Stimulated activated CD4-positive, alpha-beta T cell treated with anti-CD3 and anti-CD28 coated beads, Interleukin-1b, Interleukin-23, amount 100 ng/mL, for 48 hours (primary cell): ENCODE measurements at places on chromosomes 3 and 15.

- DNase-seq: no peak
Measured at GRCh38 chr15:86942285-86942684, 862.6 kb downstream of the AGBL1 start.

DNA sequence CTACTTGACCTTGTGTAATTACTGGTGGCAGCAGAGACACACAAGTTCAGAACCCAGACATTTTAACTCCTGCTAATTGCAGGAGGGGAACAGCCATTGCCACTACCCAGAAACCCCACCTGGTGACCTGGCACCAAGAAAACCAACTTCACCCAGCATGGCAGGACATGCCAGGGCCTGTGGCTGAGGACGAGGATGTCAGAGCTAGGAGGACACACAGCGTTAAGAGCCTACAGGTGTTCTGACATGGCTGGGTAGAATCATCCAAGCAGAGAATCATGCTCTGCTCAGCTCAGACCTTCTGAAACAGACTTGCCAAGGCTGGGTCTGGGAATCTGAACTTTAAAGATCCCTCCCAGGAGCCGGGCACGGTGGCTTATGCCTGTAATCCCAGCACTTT is 11.7 kb upstream of the SPATA12 start:
- DNase-seq: no peak

DNA sequence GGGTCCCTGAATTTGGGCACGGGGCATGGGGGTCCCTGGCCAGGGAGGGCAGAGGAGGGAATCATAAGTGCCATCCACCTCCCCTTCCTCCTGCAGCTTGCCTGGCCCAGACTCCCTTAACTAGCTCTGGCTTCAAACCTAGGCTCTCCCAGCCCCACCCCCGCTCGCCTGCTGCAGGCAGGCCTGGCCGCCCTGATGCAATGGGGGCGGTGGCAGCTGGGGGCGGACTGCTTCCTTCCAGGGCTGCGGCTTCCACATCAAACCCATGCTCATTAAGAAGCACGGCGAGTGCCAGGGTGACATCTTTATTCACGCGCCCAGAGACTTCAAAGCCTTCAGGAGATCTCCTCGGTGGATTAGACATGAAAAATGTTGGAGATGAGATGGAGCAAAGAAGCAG is 123.1 kb downstream of the TPRA1 start:
- no peak for DNase-seq

GRCh38 chr3:160400030-160400701 is 716 bp downstream of the SMC4 start:
- peak; percentile 35 for DNase-seq

DNA sequence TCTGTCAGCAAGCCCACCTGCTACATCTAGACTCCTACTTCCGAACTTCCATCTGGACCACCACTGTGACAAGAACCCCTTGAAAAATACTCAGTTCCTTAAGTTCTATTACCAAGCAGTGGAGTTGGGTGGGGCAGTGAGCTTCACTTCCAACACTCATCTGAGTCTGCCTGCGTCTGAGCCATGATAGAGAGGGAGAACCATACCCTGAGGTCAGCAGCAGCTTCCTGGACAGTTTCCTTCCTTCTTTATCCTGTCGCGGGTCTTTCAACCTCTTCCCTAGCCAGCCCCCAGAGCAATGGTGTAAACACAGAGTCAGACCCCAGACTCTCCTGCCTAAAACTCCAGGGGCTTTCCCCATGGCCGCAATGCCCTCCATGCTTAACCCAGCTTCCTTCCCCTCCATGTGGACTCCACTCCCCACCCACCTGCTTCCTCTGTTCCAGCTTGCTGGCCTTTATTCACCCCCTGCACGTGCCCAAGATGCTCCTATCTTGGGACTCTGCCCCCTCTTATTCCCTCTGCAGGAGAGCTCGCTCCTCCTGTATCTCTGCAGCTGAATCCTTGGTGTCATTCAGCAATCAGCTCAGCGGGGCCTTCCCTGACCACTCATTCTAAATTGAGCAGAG is 211.2 kb downstream of the SHQ1 start:
- no peak for DNase-seq

- DNase-seq: no peak
Measured at GRCh38 chr3:41234823-41235721, 35.8 kb downstream of the CTNNB1 start.

GRCh38 chr3:170437176-170437575 is 18.5 kb downstream of the CLDN11 start:
- DNase-seq: no peak

DNA sequence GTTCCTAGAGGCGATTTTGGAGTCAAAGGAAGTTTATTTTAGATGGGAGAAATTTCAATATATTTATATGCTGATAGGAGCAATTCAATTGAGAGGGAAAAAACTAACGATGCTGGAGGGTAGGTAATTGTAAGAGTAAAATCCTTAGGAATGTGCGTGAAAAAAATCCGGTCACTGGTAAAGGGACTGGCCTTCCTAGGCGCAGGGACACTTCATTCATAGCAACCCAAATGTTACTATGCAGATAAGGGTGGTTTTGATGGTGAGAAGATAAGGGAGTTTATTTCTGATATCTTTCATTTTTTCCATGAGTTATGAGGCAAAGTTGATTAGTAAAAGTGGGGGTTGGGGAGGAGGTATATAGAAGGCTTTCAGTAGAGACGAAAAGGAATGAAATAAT is 1.1 kb upstream of the PIAS1 start:
- DNase-seq: no peak

- no peak for DNase-seq
Measured at GRCh38 chr15:32649342-32649741, 7.8 kb downstream of the SCG5 start.

GRCh38 chr15:59216911-59217310 is 10.3 kb downstream of the LDHAL6B start:
- DNase-seq: no peak

DNA sequence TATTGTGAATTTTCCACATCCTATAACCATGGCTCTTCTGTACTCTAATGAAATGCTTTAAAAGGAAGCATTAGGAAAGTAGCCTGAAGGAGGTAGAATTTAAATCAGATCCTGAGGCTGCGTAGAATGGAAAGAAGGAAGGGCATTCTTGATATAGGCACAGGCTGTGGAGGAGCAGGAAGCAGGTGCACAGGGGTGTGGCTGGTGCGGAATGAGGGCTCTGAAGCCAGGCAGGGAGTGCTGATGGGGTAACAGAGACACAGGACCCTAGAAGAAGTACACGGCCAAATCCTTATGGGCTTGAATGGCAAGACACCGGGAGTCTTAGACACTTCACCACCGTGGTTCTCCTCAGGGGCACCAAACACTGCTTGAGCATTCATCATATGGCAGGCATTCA is 97.0 kb downstream of the MYLK start:
- no peak for DNase-seq

DNA sequence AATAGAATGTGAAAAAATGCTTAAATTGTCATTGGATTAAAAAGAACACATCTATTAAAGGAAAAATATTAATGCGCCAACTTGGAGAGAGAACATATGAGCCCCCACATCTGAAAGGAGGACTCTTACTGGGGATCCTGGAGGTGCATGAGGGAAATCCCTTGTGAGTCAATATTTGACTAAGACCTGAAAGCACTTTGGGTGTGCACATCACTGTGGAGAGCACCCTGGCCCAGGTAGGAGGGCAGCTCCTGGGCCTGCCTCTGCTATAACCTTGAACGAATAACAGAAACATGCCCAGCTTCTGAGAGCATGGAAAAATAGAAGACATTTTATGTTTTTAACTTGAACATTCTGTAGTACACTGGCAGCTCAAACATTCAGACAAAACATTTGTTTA is 199.8 kb downstream of the GAP43 start:
- DNase-seq: no peak

- DNase-seq: no peak
Measured at GRCh38 chr3:33360136-33360825, 79.9 kb downstream of the UBP1 start.

DNA sequence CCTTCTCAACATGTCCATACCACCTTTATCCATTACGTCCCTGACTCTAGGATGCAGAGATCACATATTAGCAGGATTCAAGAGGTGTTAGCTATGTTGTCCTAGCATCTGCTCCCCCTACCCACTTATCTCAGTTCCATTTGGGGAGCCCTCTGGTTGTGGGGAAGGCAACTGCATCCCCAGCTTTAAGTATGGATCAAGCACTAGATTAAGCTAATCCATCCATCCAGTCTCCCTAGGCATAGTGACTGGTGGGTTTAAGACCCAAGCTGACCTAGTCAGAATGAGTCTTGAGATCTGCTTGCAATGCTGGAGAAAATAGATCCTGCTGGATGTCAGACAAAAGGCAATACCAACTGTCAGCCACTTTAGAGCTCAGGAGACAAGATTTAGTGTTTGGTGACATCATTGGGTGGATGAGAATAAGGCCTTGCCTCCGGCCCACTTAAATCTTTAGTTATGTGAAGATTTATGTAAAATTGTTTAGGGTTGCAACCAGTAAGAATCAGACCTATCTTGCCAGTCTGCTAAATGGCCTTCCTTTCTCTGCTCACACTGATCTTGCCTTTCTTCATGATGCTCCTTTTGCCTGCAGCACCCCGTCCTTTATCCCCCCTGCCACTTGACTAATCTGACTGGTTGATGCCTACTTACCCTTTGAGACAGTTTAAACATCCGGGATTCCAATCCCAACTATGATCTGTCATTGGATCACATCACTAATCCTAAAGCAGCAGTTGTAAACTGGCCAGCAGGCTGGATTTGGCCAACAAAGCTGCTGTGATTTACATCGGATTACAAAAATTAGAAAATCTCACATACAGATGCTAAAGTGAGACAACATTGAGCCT is 2.1 kb upstream of the ISY1 start:
- DNase-seq: no peak

DNA sequence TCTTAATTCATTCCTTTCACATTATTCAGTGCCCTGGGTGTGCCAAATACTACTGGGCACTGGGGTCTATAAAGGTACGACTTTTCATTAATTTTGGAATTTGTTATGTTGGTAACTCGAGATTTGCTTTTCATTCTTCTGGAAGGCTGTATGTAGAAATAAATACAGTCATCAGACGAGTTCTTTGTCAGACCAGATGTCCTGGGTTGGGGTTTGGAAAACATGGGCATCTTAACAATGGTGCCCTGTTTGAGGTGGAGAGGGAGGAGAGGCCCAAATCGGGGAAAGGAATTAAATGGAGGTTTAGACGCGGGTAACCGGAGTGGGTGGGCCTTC is 662 bp upstream of the GLCE start:
- DNase-seq: no peak

DNA sequence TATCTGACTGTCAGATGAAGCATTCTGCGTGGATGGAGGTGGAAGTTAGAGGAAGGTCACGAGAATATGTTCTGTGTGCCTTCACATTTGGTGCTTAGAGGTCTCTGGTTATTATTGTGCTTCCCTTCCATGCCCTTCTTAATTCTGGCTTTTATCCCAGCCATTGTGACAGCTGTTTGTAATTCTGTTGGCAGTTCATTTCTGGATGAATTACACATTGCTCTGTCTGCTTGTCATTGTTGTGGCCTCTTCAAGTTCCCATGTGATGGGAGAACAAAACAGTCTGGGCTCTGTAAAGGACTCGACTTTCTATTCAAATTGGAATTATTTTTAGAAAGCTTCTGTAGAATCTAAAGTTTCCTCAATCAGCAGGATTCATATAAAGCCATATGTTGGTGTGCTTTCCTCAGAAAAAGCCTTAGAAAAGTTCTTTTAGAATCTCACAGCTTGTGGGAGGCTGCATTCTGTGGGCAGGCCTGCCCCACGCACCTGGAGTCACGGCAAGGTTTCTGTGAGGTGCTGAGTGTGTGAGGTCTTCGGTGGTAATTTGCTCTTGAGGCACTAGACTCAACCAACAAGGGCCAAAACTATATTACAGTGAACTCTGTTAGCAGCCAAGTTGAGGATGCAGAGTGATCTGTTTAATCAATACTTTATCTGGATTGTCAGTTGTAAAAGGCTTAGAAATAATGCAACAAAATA is 397.4 kb upstream of the AZI2 start:
- DNase-seq: no peak

- no peak for DNase-seq
Measured at GRCh38 chr15:33145447-33145846, 49.1 kb downstream of the FMN1 start.

GRCh38 chr15:82832601-82833361 is 23.4 kb downstream of the WHAMM start:
- peak; percentile 38 for DNase-seq

- no peak for DNase-seq
Measured at GRCh38 chr15:89333011-89333860, 1.4 kb downstream of the POLG start.

DNA sequence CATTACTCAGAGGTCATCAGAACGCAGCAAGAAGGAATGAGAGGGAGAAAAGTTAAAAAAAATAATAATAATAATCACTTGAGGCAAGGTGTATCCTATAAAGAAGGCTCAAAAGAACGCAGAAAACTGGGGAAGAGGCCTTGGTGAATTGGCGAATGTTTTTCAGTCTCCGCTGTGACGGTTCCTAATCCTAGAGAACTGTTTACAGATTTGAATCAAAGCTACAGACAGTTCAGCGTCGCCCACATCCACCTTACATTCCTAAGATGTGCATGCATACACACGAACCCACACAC is 634 bp downstream of the ZMAT3 start:
- DNase-seq: no peak

DNA sequence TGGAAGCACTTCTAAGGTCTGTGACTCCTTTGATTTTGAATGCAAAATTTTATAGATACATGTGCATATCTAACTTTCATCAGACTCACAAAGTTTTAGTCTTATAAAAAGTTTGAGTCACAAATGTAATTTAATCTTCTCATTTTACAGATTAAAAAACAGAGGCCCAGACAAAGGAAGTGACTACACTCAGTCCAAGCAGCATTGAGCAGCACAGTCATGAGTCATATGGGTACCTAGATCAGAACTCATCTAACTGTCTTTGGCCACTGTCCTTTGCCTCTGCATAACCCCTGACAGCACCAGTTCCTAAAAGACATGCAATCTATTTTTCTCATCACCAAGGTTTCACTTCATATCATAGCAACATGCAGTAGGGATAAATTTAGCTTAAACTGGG is 210.7 kb upstream of the KCNH8 start:
- no peak for DNase-seq

GRCh38 chr15:63699101-63699785 is 102.1 kb downstream of the FBXL22 start:
- DNase-seq: no peak

DNA sequence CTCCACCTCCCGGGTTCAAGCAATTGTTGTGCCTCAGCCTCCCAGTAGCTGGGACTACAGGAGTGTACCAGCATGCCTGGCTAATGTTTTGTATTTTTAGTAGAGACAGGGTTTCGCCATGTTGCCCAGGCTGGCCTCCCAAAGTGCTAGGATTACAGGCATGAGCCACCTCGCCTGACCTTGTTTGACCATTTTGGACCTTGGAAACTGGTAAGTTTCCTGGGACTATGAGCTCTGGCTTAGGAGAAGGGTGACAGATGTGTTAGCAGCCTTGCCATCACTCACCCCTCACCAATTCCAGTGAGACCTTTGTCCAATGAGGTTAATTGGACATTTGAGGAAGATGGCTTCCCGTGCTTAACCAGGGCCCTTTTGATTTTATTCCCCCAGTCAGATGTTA is 19.9 kb downstream of the DNASE1L3 start:
- no peak for DNase-seq

GRCh38 chr15:89444241-89445225 is 51.9 kb downstream of the RHCG start:
- DNase-seq: no peak
